ENCODE measurements at places on chromosomes 2 and 18. TPM values are rescaled to one million over a fixed set of nuclear protein-coding genes. Genes with fewer than 3 reads are reported as not detected.
A peak's percentile ranks its signal among the peaks of the same experiment; 100 is the strongest.

DNA sequence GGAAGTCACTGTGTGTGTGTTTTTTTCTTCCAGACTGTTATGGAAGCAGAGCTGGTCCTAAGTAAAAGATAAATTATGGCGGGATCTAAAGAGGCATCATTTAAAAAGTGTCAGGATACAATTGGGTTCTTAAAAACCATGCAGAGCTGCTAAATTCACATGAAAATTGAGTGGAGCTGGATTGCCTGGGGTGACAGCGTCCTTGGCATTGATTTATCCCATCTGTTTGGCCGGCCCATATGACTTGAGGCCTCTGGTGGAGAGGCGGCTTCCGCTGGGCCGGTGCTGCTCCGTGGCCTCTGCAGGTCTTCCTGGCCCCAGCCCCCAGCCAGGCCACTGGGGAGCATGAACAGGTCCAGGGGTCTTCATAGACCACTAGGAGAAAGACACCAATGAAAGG is 165.5 kb downstream of the GLI2 start:
- H3K4me3 ChIP-seq = no peak overlapping the region
- H3K36me3 ChIP-seq = no peaks in the 10 kb centered on the region
- no peaks in the 10 kb centered on the region for H3K4me1 ChIP-seq
- H3K27ac ChIP-seq = no peak overlapping the region

DNA sequence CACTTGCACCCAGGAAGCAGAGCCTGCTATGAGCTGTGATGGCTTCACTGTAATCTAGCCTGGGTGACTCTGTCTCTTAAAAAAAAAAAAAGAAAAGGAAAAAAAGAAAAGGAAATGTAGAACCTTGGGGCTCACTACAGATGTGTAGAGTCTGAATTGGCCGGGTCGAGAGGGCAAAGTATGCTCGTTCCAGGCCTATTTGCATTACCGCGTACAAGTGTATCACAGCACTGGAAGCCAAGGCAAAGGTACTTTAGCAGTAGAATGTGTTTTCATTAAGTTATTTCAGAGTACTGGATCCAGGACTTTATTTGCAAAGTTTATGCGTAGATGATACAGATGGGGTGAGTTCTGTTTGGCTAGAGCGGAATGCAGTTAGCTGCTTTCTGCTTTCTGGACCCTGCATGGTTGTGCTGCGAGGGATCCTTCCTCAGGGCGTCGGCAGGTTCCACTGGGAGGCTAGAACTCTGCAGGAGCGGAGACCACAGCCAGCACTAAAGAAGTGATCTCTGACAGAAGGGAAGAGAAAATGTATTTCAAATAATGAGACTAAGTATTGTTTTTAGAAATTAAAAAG is 51.8 kb downstream of the LDLRAD4 start:
- no peak for DNase-seq
- H3K27me3 ChIP-seq = no peaks in the 10 kb centered on the region
- no peak overlapping the region for H3K27ac ChIP-seq
- H3K4me3 ChIP-seq = no peak overlapping the region
- H3K4me1 ChIP-seq = no peaks in the 10 kb centered on the region

GRCh38 chr2:218558986-218559385 is 9.2 kb downstream of the USP37 start:
- H3K4me3 ChIP-seq = no peak overlapping the region
- DNase-seq = no peak
- no peaks in the 10 kb centered on the region for H3K27me3 ChIP-seq
- peaks cover 11% of the 10 kb centered on the region for H3K36me3 ChIP-seq
- H3K4me1 ChIP-seq = no peaks in the 10 kb centered on the region

DNA sequence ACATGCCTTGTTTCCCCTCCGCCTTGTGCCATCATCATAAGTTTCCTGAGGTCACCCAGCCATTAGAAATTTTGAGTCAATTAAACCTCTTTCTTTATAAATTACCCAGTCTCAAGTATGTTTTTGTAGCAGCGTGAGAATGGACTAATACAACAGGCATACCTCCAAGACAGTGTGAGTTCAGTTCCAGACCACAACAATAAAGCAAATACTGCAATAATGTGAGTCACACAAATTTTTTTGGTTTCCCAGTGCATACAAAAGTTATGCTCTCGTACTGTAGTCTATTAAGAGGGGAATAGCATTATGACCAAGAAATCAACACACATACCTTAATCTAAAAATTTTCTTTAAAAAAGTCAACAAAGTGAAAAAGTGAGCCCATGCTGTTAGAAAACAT is 217.2 kb downstream of the NR4A2 start:
- no peak for DNase-seq
- H3K27me3 ChIP-seq = no peaks in the 10 kb centered on the region
- H3K27ac ChIP-seq = no peak overlapping the region
- H3K4me1 ChIP-seq = no peaks in the 10 kb centered on the region
- H3K4me3 ChIP-seq = no peak overlapping the region

DNA sequence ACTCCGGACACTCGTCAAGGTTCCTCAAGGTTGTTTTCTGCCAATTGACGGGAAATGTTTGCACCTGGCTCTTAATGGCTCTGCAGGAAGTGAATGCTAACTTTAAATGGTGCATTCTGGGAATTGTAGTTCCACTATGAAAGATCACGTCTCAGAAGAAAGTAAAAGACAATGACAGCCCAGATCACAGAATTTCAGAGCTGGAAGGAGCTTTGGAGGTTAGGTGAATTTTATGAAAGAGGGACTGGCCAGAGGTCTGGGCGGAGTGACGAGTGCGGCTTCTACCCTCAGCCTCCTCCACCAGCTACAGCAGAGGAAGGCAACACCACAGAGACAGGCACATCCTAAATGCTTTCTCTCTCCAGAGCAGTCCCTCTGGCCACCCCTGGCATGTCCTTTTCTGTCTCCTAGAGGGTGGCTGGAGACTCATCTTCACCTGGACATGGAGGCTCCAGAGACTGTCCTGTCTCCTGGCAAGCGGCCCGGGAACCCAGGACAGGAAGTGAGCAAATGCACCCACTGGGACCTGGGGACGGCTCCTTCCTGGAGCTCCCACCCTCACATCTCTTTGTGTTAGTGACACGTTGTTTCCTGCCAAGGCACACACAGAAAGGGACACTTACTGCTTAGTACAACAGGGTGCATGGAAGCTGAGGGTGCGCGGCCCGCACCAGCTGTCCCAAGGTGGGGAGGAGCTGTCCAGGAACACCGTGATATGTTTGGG is 19.4 kb downstream of the THAP4 start:
- no peaks in the 10 kb centered on the region for H3K27me3 ChIP-seq
- H3K36me3 ChIP-seq = peaks cover 6% of the 10 kb centered on the region
- peak overlapping the region; percentile 55 for H3K27ac ChIP-seq

DNA sequence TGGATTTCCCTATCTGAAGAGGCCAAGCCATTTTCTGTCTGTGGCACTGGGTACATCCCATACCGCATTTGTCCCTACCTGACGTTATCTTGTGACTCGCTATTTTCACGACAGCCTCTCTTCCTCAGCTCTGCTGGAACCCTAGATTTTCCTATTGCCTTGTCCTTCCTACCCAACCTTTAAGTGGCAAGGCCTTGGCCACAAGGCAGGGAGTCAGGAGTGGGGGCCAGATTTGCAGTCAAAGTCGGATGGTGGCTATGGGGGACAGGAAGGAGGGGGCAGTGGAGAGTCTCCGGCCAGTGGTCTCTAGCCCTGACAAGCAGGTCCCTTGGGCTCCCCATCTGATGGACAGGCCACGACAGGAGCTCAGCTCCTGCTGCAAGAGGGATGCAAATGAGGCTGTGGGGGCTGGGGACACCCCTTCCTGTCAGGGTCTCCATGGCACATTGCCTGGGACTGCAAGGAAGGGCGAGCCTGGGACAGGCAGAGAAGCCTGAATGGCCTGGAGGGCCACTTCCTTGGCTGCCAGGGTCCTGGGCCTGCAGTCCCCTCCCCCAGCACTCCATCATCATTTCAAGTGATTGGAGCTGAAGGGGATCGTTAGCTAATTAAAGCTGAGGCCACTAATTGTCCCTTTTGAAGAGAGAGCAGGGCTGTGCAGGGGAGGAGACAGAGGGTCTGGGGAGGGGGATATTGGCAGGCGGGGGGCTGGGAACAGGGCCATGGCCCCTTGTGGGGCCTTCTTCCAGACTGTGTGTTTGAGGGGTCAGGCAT is 6.3 kb upstream of the ECEL1 start:
- H3K27me3 ChIP-seq = peaks cover 17% of the 10 kb centered on the region
- H3K27ac ChIP-seq = no peak overlapping the region
- H3K4me3 ChIP-seq = no peak overlapping the region

G6PC2 gene
- total RNA-seq = 0.37 TPM

HS6ST1 gene
- 27.1 TPM for total RNA-seq

PMAIP1 gene
- total RNA-seq = 2.4 TPM

TSPYL6 gene
- total RNA-seq = not detected

NCOA1 gene
- total RNA-seq = 38.8 TPM

Data from lung (tissue), 17 donors.